ENCODE measurements at places on chromosomes 6 and 20. TPM values are rescaled to one million over a fixed set of nuclear protein-coding genes. Genes with fewer than 3 reads are reported as not detected.

- H3K4me1 ChIP-seq = no peaks in the 10 kb centered on the region
- H3K27me3 ChIP-seq = no peaks in the 10 kb centered on the region
- no peak for DNase-seq
- H3K36me3 ChIP-seq = no peaks in the 10 kb centered on the region
Measured at GRCh38 chr6:5205877-5206850, 54.6 kb downstream of the LYRM4 start.

DNA sequence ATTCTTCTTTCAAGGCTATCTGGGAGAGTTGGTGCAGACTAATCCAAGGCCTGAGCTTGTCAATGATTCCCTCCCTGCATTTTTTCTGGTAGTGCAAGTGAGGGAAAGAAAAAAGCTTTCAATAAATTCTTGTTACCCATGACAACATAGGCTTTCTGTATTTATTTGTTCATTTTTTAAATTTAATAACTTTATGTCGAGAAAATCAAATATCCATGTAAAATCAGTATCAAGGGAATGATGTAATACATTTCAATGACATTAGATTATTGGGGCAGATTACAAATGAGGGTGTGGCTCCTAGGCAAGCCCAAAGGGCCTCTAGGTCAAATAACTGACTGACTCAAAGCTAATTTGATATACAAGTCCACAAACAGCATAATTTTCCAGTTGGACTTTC, 104.0 kb downstream of the GJA1 start:
- H3K4me3 ChIP-seq = no peak overlapping the region
- H3K4me1 ChIP-seq = no peaks in the 10 kb centered on the region
- H3K27me3 ChIP-seq = no peaks in the 10 kb centered on the region
- H3K27ac ChIP-seq = no peak overlapping the region
- H3K36me3 ChIP-seq = no peaks in the 10 kb centered on the region

- no peaks in the 10 kb centered on the region for H3K36me3 ChIP-seq
- H3K27ac ChIP-seq = no peak overlapping the region
- no peaks in the 10 kb centered on the region for H3K27me3 ChIP-seq
- DNase-seq = no peak
- H3K4me3 ChIP-seq = no peak overlapping the region
- H3K4me1 ChIP-seq = no peaks in the 10 kb centered on the region
Measured at GRCh38 chr6:150732765-150733539, 132.6 kb upstream of the MTHFD1L start.

PSMG4 gene
- 19.8 TPM for total RNA-seq

WFDC2 gene
- total RNA-seq = not detected

DNA sequence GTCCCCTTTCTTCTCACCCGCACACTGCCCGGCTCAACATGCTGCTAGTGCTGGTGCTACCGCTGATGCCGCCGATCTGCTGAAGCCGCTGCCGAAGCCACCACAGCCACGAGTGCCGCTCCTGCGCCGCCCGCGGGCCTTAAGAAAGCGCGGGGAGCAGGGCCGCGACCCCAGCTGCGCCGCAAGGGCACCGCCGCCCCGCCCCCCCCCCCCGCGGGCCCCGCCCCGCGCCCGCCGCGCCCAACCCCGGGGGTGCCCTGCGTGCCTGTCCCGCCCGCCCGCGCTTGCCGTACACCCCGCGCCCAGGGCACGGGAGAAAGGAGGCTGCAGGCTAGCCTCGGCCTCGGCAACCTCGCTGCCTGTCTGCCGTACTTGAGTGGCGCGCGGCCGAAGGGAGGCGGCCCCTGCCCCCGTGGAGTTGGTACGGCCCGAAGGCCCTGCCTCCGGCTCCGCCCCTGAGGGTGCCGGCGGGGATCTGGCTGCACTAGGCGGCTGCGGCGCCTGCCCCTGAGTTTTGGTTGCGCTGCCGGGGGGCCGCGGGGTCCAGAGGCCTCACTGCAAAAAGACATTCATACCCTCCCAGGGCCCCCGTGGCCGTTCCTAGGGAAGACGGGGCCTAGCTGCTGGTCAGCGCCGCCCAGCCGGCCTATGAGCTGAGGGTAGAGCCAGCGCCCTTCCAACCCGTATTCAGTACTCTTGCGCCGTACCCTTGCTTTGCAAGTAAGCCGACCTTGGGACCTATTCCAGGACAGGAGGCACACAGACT, at the start of gene SOD2:
Gene SOD2 (minus strand): TSS at position 114 of the 766 bp plus-strand sequence. CDS start 74 bp downstream, at position 40.
- H3K36me3 ChIP-seq = peaks cover 26% of the 10 kb centered on the region
- peak within 1 kb of the TSS; percentile 97 for H3K4me3 ChIP-seq
- peak within 1 kb of the TSS; percentile 97 for H3K27ac ChIP-seq
- no peaks in the 10 kb centered on the region for H3K27me3 ChIP-seq
- H3K4me1 ChIP-seq = peaks cover 52% of the 10 kb centered on the region
- peak; percentile 85 for DNase-seq

GRCh38 chr6:16135066-16135465, 6.2 kb downstream of the MYLIP start:
- H3K4me1 ChIP-seq = peaks cover 76% of the 10 kb centered on the region
- H3K27ac ChIP-seq = no peak overlapping the region
- H3K36me3 ChIP-seq = peaks cover 40% of the 10 kb centered on the region
- H3K4me3 ChIP-seq = no peak overlapping the region
- DNase-seq = no peak

DNA sequence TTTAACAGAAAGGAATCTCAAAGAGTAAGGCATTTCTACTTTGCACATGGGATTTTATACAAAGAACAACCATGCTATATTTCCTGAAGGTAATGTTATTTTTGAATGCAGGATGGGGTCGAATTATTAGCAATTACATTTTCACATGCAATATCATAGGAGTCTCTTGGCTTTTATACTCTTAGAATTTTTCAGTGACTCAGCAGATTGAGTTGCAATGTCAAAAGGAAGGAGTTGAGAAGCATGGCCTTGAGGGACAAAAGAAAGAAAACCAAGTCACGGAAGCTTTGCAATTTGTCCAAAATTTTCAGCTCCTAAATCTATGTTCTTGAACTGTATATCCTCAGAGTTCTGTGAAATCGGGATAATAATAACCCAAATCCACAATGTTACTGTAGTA, 181.1 kb downstream of the GRM1 start:
- no peak for DNase-seq
- no peak overlapping the region for H3K4me3 ChIP-seq
- no peak overlapping the region for H3K27ac ChIP-seq
- H3K36me3 ChIP-seq = no peaks in the 10 kb centered on the region
- H3K4me1 ChIP-seq = peaks cover 3% of the 10 kb centered on the region

DNA sequence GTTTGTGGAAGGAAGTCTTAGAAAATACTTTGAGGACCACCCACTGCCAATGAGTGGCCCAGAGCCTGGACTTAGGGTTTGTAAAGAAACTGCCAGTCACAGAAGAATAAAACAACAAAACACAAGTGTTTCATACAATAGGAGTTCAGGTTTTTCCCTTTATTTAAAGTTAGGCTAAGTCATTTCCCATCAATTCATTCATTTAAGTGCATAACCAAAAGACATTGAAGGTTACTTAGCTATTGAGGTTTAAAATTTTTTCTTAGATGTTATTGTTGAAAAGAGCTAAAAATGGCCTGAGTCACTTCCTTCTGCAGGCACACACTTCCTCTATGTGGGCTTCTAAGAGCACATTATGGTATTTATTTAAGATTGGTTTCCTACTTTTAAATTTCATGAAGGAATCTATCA, 54.2 kb downstream of the ARMC2 start:
- peaks cover 24% of the 10 kb centered on the region for H3K36me3 ChIP-seq
- DNase-seq = no peak
- no peak overlapping the region for H3K4me3 ChIP-seq
- peaks cover 7% of the 10 kb centered on the region for H3K27me3 ChIP-seq
- H3K4me1 ChIP-seq = peaks cover 47% of the 10 kb centered on the region

DNA sequence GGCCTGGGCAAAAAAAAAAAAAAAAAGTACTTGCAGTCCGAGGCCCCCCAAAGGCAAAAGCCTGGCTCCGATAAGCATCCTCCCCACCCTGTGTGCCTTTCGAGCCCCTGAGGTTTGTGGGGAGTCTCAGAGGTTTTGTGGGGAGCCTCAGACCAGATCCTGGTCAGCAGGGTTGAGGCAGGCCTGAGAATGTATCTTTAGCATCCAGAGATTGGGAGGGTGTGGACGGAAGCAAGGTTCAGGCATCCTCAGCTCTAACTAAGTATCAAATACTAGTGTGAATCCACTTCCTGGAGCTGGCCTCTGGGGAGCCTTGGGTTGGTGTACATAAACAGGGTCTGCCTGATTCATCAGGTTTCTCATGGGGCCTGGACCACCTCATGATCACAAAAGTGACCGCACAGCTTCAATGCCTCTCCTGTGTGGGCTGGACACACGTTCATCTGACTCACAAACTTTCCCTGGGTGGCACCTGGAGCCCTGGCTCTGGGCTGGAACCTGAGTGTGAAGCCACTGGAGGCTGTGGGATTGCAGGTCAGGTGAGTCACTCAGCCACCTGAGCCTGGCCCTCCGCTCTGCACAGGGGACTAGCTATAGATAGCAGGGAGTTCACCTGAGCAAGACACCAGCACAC, 24.4 kb downstream of the PCMTD2 start:
- H3K36me3 ChIP-seq = no peaks in the 10 kb centered on the region
- H3K27ac ChIP-seq = no peak overlapping the region
- no peak overlapping the region for H3K4me3 ChIP-seq
- no peak for DNase-seq

DNA sequence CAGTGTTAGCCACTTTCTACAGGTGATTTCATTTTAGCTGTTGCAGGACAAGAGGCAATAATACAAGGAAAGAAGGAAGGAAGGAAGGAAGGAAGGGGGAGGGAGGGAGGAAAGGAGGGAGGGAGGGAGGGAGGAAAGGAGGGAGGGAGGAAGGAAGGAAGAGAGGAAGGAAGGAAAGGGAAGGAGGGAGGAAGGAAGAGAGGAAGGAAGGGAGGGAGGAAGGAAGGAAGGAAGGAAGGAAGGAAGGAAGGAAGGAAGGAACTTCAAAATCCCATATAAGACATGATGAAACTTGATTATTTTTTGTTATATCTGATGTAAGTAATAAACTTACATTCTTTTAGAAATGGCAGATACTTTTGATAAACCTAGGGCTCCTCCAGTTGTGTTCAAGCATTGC, 83.6 kb downstream of the TFAP2B start:
- H3K36me3 ChIP-seq = no peaks in the 10 kb centered on the region
- H3K4me1 ChIP-seq = no peaks in the 10 kb centered on the region
- no peak overlapping the region for H3K4me3 ChIP-seq
- DNase-seq = no peak

- H3K27me3 ChIP-seq = no peaks in the 10 kb centered on the region
- peak overlapping the region; percentile 99 for H3K4me3 ChIP-seq
- peak overlapping the region; percentile 64 for H3K27ac ChIP-seq
- H3K36me3 ChIP-seq = peaks cover 60% of the 10 kb centered on the region
- H3K4me1 ChIP-seq = peaks cover 76% of the 10 kb centered on the region
- no peak for DNase-seq
Measured at GRCh38 chr6:31465718-31466117, 32.2 kb upstream of the MICB start.

OR2J3 gene
- not detected for total RNA-seq

STMN3 gene
- 23.8 TPM for total RNA-seq

RUNX2 gene
- 42.2 TPM for total RNA-seq

DNA sequence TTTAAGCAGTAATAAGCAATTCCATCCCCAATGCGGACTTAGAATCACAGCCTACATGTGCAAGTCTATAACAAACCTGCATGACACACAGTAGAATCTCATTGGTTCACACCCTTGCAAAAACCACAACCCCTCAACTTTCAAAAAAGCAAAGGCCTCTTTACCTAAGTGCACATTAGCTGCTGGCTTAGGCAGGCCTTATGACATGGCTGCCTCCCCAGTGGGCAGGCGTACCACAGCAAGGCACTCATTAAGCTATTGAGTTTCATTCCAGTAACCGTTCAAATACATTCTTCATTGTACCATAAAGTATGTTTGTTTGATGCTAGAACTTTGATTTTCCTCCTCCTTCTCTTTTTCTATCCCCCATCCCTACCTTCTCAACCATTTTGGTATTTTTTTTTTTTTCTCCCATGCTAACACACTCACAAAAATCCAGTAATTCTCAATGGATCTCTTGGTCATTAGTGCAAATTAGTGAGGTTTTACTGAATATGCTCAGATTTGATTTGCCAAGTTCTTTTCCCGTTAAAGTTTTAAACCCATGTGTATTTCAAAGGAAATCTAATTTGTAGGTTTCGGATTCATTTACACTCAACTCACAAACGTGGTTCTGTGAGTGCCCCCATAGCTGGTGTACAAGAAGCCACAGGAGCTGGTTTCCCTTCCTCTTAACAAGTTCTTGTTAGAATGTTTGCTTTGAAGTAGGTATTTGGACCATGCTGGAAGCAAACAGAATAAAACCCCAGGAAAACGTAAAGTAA, 460.4 kb upstream of the RUNX2 start:
- no peak overlapping the region for H3K4me3 ChIP-seq
- H3K27ac ChIP-seq = no peak overlapping the region
- no peaks in the 10 kb centered on the region for H3K27me3 ChIP-seq
- DNase-seq = no peak
- H3K4me1 ChIP-seq = peaks cover 13% of the 10 kb centered on the region
- H3K36me3 ChIP-seq = peaks cover 26% of the 10 kb centered on the region

METTL24 gene
- not detected for total RNA-seq

NNAT gene
- not detected for total RNA-seq

HCRTR2 gene
- total RNA-seq = not detected

GRCh38 chr6:96624957-96625356, 62.0 kb downstream of the FHL5 start:
- no peaks in the 10 kb centered on the region for H3K36me3 ChIP-seq
- no peak overlapping the region for H3K4me3 ChIP-seq
- H3K27ac ChIP-seq = no peak overlapping the region

- H3K4me1 ChIP-seq = no peaks in the 10 kb centered on the region
- no peak for DNase-seq
- no peak overlapping the region for H3K27ac ChIP-seq
- H3K4me3 ChIP-seq = no peak overlapping the region
- peaks cover 36% of the 10 kb centered on the region for H3K27me3 ChIP-seq
Measured at GRCh38 chr6:30238178-30238795, 25.1 kb upstream of the TRIM26 start.

GRCh38 chr6:49826743-49827406, 39.5 kb downstream of the CRISP1 start:
- DNase-seq = no peak
- H3K4me3 ChIP-seq = no peak overlapping the region
- H3K27ac ChIP-seq = no peak overlapping the region
- no peaks in the 10 kb centered on the region for H3K27me3 ChIP-seq
- H3K36me3 ChIP-seq = no peaks in the 10 kb centered on the region

GRCh38 chr20:62591122-62591468, 51.2 kb upstream of the SLCO4A1 start:
- H3K27me3 ChIP-seq = peaks cover 16% of the 10 kb centered on the region
- H3K4me3 ChIP-seq = no peak overlapping the region
- H3K4me1 ChIP-seq = peaks cover 7% of the 10 kb centered on the region
- no peaks in the 10 kb centered on the region for H3K36me3 ChIP-seq
- H3K27ac ChIP-seq = no peak overlapping the region

VPS52 gene
- 53.1 TPM for total RNA-seq
